ENCODE measurements at places on chromosomes 2 and 18.

GRCh38 chr18:46466234-46467160 is 190.5 kb downstream of the LOXHD1 start:
- no peak for DNase-seq

DNA sequence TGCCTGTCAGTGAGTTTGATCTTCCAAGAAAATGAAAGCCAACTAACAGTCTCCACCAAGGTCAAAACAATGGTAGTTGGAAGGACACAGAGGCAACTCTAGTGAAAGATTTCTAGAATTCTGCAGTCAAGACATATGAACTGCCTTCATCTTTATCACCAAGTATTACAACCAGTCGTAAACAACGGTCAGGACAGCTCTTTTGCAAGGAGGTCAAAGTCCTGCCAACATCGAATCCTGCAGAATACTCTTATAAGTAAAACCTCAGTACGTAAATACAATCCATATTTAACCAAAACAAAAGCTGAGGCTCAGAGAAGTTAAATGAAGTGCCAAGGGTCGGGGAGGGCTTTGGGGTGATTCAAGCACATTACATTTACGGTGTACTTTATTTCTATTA is 3.1 kb downstream of the FEZ2 start:
- no peak for DNase-seq

DNA sequence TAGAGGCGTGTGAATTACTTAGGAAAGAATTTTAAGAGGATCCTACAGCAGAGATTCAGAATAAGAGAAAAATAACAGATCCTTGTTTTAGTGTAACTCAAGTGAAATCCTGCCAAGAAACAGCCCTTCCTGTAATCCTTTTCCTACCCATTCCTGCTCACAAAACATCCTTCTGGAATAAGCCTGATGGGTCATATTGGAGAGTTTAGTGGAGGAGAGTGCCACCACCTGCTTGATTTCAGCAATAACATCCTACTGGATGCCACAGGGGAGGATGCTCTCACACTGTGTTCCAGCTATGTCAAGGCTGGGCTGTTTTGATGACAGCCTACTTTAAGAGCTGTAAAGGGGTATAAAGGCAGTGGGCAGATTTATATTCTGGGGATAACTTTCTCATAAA is 54.8 kb upstream of the CCDC178 start:
- no peak for DNase-seq

DNA sequence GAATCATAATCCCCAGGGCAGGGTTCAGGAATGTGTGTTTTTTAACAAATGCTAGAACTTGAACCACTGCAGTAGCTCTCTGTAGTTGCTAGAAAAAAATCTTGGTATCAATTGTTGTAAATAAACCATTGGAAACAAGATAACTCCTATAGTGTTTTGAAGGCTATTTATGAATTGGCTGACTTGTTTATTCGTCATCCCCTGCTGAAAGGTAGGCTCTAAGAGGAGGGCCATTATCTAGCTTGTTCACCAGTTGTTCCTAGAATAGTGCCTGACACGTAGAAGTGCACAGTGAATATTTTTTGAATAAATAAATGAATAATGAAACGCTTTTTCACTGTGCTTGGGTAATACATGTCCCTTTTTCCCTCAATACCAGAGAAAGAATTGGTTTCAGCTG is 211.4 kb downstream of the BABAM2 start:
- no peak for DNase-seq

DNA sequence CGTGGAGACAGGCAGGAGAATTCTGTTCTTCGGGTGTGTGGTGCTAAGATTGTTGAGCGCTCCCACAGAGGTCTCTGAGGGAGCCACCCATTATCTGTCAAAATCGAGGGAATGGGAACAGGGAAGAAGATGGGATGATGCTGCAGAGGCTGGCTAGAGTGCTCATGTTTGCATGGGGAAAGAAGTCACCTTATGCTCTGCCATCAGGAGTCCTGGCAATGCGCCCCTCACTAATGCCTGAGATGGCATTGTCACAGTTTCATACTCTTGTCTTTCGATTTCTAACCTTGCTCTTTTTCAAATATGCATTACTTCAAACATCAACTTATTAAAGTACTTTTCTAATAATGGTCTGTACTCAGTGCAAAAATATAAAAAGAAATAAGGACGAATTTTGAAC is 463.3 kb upstream of the CELF4 start:
- DNase-seq, result no peak

DNA sequence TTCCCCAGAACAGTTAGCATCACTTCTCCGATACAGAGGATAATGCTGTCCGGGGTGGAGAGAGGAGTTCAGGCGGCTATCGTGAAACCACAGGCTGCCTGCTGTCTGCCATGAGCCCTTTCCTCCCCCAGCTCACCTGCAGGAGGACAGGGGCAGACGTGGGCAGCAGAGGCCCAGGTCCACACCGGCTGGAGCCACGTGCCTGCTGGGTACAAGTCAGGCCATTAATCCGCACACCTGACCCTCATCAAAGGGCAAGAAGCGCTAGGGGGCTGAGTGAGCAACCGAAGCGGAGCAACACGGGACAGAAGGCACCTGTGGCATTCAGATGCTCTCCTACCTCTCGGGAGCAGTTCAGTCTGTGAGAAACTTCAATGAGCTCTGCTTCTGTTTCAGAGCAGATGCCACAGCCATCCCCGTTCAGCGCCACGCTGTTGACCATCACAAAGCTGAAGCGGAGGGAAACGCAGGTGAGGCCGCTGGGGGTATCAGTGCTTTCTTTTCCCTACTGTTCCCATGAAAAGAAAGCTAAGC is 21.5 kb downstream of the MPPE1 start:
- no peak for DNase-seq

- no peak for DNase-seq
Observed at GRCh38 chr2:171487803-171488259, 34.4 kb upstream of the CYBRD1 start.

GRCh38 chr18:477565-477964 is 22.9 kb downstream of the COLEC12 start:
- DNase-seq, result no peak

DNA sequence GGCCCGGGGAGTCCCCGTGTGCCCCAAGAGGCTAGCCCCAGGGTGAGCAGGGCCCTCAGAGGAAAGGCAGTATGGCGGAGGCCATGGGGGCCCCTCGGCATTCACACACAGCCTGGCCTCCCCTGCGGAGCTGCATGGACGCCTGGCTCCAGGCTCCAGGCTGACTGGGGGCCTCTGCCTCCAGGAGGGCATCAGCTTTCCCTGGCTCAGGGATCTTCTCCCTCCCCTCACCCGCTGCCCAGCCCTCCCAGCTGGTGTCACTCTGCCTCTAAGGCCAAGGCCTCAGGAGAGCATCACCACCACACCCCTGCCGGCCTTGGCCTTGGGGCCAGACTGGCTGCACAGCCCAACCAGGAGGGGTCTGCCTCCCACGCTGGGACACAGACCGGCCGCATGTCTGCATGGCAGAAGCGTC is 16.9 kb upstream of the FAHD2A start:
- no peak for DNase-seq

DNA sequence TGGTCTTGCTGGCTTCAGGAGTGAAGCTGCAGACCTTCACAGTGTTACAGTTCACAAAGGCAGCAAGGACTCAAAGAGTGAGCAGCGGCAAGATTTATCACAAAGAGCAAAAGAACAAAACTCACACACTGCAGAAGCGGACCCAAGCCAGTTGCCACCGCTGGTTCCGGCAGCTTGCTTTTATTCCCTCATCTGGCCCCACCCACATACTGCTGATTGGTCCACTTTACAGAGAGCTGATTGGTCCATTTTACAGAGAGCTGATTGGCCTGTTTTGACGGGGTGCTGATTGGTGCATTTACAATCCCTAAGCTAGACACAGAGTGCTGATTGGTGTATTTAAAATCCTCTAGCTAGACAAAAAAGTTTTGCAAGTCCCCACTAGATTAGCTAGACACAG is 37.2 kb upstream of the ZNF532 start:
- no peak for DNase-seq

DNA sequence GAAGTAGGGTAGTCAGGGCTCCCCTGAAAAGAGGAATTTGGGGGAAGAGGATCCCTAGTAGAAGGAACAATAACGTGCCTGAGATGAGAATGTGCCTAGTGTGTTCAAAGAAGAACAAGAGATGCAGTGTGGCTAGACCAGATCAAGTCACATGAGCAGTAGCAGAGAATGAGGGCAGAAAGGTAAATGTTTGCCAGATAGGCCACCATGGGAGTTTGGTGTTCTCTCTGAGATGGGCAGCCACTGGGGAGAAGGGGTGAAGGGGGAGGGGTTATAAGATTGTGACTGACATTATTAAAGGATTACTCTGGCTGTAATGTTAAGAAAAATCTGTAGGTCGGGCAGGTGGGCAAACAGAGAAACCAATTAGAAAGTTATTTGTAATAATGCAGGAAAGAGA is 166.0 kb downstream of the LCLAT1 start:
- DNase-seq, result no peak

- no peak for DNase-seq
Observed at GRCh38 chr18:35933982-35934381, 38.5 kb upstream of the RMP24 start.

DNA sequence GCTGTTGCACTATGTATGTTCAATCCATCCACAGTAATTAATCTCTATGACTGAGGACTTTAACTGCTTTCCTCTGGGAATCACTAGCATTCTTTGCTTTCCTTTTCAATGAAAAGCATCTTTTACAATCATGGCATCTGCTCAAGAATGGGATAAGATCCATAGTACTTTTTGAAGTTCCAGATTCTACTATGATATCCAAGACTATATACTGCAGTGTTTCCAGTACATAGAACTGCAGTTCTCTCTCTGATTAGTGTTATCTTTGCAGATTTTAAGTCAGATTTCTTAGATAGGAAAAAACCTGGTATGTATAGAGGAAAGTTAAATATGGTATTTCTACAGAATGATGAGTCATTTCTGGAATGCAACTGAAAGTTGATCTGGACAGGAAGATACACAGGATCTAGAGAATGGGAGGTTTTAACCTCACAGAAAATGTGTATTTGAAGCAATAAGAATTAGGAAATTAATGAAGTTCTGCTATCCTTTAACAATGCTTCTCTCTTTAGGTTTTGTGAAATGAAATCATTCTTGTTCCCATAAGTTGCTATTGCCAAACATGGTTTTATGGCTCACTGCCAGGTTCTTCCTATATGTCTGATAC is 670.7 kb downstream of the ERBB4 start:
- no peak for DNase-seq

- DNase-seq, result no peak
Observed at GRCh38 chr18:77255426-77256105, 5.9 kb downstream of the GALR1 start.

GRCh38 chr18:31970617-31971016 is 27.7 kb upstream of the TRAPPC8 start:
- DNase-seq, result no peak

DNA sequence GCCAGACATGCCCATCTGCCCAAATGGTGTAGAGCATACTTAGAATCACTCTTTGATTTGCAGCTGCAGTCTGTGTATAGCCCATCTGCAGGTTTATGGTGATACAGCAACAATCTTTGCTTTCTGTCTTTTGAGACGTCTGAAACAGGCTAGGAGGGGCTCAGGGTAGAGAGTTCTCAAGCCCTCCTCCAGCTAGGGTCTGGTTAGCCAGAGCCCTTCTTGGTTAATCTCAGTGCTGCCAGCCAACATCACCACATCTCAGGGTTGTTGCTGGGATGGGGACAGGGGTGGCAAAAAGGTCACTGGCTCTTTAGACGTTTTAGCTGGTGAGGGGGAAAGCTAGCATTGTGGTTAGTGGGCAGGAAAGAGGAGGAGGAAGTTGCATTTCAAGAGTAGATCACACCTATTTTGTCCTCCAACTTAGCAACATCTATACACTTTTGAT is 136.6 kb upstream of the ACAA2 start:
- peak; percentile 47 for DNase-seq

DNA sequence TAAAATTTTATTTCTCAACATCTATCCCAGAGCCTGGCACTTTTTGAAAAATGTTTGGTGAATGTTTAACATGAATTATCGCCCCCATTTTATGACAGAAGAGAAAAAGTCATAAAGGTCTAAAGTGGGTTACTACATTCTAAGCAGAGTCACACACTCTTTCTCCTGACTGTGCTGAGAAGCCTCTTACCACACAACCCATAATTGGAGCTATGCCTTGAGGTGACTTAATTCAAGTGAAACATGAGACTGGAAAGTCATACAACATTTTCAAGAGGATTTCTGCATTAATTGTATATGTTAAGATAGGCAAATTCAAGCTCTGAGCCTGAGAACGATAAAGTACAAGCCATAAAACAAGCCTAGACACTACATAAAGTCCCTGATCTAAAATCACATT is 3.1 kb upstream of the DSEL start:
- DNase-seq, result no peak

- DNase-seq, result no peak
Observed at GRCh38 chr2:212794471-212794870, 255.9 kb upstream of the ERBB4 start.

DNA sequence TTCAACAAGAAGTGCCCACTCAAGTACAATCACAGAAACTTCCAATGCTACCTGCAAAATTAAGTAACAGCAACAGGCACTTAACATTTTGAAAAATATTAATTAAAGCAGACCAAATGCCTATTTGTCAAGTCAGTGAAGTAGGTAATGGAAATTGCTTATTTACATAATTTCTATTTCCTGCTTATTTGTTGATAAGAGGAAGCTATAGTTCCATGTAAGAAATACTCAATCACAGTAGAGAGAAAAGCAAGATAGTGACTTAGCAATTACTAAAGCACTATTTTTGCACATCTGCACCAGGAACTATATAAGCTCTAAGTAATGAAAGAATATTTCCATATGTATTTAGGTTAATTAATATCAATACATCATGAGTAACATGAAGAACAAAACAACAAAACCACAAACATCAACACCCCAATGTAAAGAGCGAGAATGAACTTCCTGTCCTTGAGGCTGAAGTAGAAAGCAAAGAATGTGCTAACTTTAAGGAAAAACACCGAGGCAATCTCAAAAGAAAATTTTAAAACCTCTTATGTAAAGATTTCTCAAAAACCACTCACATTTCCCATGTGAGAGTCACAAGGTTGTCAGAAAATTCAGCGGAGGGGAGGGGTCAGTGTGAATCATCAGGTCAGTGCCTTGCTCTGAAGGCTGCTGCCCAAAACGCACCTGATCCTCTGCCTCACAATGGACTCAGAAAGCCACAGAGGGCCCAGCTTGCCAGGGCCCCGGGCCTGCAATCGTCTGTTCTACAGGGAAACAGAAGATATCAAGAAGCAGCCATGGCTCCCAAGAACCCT is 12.5 kb downstream of the NPC1 start:
- DNase-seq, result peak; percentile 58

- DNase-seq, result no peak
Observed at GRCh38 chr2:41966431-41966893, 81.4 kb upstream of the PKDCC start.

- DNase-seq, result no peak
Observed at GRCh38 chr2:240981871-240982800, 16.3 kb upstream of the SNED1 start.

GRCh38 chr2:182758379-182758778 is 42.3 kb downstream of the DNAJC10 start:
- DNase-seq, result no peak

- DNase-seq, result no peak
Observed at GRCh38 chr2:112153501-112153900, 15.3 kb downstream of the FBLN7 start.

All from CD4-positive, CD25-positive, alpha-beta regulatory T cell (primary cell).